Activated CD4-positive, alpha-beta T cell treated with anti-CD3 and anti-CD28 coated beads for 36 hours (primary cell): ENCODE measurements at places on chromosomes 6 and 20.

- peak; percentile 16 for DNase-seq
These were observed 124.0 kb upstream of the SLC2A12 start for GRCh38 chr6:134176264-134176975.

DNA sequence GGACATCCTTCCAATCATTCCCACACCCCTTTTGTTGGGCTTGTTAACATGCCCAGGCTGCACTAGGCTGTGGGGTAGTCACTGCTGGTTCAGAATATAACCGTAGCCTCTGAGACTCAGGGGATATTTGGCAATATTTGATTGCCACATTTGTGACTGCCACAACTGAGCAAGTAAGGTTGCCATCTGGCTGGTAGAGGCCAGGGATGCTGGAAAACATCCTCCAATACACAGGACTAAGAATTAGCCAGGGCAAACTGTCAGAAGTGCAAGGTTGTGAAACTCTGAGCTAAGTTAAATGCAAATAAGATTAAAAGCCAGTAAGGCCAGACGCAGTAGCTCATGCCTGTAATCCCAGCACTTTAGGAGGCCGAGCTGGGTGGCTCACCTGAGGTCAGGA lies 112.0 kb downstream of the ZMYND8 start:
- DNase-seq: no peak

DNA sequence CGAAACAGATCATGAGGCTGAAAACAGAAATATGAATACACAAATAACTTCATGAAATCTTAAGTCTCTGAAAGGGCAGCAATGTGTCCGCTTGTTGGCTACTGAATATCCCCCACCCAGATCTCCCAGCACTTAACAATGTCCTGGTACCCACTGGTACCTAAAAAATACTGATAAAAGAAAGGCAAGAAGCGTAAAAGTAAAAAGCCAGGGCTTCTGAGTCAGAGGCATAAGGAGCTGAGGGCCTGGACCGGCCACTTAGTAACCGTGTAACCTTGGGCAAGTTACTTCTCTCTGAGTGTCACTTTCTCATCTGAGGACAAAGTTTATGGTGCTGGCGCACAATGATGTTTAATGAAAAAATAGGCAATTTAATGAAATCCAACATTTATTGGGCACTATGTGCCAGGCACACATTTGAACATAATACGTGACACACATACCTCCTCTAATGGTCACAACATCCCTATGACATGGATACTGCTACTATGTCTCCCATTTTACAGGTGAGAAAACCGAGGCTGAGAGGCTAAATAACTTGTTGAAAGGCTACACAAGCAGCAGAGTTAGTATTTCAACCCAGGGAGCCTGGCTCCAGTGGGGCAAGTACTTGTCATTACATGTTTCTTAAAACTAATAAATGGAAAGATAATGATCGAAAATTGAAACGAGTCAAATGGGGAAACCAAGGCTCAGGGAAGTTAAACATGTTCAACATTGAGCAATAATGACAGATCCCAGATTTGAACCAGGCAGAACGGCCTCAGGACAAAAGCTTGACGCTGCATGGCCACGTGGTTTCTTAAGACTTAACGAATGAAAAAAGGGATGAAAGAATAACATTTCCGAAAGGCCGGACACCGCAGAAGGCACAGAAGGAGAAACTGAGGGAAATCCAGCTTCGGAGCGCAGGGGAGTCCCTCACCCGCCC lies 828 bp downstream of the TP53RK start:
- DNase-seq: no peak

DNA sequence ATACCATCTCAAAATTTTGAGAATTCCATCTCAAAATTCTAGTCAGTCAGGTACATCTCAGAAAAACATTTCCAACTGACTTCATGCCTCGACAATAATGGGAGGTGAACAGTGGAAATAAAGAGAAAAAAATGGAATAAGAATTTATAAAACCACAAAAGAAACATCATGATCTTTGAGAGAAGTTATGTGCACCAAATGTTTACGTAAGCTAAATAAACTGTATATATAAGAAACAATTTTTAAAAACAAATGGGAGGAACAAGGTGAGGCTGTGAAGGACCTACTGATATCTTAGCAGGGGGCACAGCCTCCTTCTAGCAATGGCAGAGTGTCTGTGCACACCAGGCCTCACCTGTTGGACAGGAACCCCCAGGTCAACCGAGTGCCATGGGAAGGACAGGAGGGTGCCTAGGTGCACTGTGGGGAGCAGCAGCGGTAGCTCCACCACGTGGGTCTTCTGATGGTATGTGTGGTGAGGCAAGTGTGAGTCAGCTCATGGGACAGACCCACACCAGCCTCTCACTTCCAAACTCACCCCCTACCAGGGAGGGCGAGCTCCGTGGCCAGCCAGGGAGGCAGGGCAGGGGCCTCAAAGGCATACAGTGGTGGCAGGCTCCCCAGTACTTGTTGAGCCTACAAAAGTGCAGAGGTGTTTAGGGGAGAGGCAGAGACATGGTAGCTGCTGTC lies 23.2 kb downstream of the DIDO1 start:
- peak; percentile 30 for DNase-seq

DNA sequence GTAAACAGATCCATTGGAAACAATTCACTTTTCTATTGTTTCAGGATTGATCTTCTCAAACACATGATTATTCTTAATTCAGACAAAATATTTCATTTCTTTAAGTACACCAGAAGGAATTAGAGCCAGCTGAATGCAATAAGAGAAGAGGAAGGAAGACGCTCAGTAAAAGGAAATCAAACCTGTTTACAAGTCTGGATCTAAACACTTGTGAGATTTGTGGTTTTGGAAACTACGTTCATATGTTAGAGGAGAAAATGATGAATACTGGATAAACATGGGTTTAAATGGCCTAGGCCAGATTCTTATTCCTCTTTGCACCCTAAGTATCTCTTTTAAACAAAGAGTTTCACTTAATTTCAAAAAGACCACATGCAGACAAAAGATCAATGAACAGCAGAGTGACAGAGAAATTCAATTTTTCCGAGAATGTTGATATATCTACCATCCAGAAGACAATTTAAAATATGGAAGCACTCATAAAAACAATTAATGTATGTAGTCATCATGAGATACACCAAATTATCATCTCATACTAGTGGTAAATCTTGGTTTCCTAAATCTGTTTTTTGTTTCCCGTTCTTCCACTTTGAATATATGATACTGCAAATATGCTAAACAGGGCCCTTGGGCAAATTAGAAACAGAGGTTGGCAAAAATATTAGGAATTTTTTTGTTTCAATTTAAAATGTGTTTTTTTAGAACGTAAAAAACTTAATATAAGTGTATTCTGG lies 703.5 kb upstream of the CITED2 start:
- no peak for DNase-seq

DNA sequence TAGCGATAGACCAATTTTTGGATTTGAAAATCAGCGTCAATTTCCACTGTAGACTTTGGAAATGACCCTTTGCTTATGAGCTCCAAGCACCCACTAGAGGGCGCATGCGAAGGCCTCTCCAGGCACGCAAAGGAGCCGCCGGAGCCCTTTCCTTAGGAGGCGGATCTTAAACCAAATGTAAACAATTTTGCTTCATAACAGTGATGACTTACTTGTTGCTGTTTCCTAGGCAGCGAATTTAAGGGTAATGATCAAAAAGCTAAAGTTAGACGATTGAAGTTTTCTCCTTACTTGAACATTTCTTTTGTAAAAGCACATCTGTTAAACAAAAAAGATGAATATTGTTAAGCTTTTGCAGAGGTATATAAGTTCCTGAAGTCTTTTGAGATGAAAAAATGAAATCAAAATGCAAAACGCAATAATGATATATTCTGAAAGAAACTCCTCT lies 29.2 kb upstream of the EXOC2 start:
- DNase-seq: peak; percentile 90

GRCh38 chr6:138293428-138294395 lies 75.4 kb upstream of the PBOV1 start:
- DNase-seq: no peak

- DNase-seq: no peak
These were observed 98.4 kb downstream of the IPCEF1 start for GRCh38 chr6:154258064-154258757.

GRCh38 chr6:116667623-116668022 lies 943 bp downstream of the ZUP1 start:
- no peak for DNase-seq

DNA sequence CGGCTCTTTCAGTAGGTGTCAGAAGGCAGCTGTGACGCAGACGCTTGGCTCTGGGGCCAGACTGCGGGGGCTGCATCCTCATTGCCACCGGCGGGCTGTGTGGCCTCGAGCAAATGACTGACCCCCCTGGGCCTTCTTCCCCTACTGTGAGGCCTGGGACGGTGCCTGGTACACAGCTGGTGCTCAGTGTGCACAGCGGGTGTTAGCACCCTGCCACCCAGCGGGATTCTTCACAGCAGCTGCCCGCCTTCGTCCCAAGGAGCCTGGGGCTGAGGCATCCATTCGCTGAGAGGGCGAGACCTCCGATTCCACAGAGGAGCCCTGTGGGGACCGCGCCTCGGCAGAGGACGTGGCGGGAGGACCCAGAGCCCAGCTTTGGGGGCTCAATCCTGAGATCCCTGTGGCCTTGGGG lies 10.6 kb downstream of the SLCO4A1 start:
- DNase-seq: no peak

DNA sequence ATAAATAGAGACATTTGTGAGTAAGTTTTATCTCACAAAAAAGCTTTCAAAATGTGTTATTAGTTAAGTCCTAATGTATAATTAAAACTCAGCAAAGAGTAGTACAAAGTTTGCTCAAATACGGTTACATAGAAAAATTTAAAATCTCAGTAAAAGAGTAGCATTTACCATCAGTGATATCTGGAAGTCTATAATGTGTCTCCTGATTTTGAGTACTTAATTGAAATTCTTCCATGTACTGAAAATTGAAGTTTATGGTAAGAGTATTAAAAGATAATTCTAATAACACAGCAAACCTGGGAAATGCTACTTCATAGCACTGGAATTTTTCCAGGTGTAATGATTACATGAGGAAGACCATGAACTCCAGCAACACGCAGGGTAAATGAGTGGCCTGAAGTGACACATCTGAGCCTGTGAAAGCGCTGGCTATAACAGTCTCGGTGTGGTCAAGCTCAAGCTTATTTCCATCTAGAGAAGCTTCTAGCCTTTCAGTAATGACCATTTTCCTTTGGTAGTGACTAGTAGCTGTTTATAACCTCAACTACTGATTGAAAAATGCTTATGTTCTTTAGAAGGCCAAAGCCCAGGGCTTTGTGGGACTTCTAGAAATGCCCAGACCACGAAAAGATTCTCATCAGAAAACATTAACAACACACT lies 203.2 kb downstream of the ISM1 start:
- no peak for DNase-seq

DNA sequence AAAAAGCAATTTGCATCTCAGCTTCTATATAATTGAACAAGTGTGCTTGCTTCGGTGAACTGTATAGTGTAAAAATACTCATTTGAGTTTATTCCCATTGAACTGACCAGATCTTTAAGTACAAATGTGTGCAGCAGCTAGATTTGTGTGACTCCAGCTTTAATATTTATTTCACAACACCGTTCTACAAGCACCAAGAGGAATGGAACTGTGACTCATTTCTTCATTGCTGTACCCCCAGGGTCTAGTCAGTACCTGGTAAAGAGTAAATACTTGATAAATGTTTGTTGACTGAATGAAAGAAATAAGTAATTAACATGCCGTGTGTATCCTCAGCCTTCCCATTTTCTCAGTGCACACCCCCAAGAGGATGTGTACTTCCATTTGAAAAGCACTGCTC lies 464.8 kb downstream of the CBLN4 start:
- DNase-seq: no peak

DNA sequence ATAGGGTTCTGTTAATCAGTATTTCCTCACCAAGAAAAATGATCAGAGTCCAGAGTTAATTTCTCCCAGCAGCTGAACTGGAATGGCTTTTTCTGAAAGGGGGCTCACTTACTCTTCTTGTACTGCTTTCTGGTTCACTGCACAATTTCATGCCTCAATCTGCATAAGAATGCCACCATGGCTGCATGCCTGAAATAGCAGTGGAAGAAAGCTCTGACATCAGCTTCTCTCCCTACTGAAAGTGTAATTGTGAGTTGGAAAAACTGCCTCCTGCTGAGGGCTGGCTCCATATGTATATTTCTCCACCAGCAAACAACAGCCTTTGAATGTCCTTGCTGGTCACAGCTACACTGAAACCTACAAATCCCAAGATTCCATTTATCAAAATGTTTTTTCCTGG lies 1027.2 kb upstream of the GJE1 start:
- no peak for DNase-seq

DNA sequence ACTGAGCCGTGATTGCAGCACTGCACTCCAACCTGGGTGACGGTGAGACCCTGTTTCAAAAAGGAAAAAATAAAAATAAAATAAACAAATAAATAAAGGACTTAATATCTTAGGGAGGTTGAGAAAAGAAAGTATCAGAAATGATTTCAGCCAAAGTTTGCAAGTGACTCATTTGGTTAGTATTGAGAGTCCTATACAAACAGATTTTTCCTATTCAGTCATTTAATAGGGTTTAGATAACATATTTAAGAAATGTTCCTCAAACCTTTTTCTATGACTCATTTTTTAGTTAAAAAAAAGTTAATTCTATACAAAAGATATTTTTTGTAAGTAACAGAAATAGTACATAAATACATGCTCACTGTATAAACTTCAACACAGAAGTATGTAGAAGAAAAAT lies 235.1 kb downstream of the GJA1 start:
- no peak for DNase-seq

GRCh38 chr6:88428068-88428467 lies 261.9 kb upstream of the CNR1 start:
- DNase-seq: no peak

GRCh38 chr6:106079961-106080762 lies 6.0 kb upstream of the PRDM1 start:
- no peak for DNase-seq

DNA sequence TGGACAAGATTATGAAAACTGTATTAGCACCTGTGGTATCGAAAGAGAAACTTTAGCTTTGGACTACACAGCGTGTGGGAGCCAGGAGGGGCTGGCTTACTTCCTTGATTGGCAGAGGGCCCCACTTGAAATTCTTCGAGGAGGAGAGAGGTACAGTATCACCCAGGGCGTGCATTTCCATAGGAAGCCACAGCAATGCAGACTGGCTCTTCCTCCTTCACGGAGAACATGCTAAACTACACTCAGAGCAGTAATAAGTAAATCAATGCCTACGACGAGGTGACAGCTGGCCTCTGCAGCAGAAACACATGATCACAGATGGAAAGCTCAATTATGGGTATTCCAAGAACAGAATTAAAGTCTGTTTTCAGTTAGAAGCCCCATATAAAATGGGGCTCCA lies 44.2 kb downstream of the MYLK4 start:
- DNase-seq: no peak

DNA sequence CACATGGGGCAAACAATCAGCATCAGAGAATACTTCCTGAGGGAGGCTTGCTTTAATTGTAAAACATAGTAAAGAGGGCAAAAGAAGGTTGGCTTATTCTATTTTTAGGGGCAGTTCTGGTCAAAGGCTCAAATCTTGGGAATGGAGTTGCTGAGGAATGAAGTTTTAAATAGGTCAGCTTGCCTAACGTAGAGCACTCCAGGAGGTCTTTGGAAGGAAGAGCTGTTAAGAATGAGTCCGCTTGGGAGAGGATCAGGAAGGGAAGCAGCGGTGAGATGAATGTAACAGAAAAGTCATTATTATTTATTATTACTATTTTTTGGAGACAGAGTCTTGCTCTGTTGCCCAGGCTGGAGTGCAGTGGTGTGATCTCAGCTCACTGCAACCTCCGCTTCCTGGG lies 108.7 kb downstream of the ZFAND3 start:
- DNase-seq: no peak

- peak; percentile 43 for DNase-seq
These were observed 182.4 kb downstream of the TSHZ2 start for GRCh38 chr20:53154540-53154939.
